Spinal cord (tissue), 10 donors: ENCODE measurements at places on chromosomes 5 and 9.
A peak's percentile ranks its signal among the peaks of the same experiment; 100 is the strongest.

DNA sequence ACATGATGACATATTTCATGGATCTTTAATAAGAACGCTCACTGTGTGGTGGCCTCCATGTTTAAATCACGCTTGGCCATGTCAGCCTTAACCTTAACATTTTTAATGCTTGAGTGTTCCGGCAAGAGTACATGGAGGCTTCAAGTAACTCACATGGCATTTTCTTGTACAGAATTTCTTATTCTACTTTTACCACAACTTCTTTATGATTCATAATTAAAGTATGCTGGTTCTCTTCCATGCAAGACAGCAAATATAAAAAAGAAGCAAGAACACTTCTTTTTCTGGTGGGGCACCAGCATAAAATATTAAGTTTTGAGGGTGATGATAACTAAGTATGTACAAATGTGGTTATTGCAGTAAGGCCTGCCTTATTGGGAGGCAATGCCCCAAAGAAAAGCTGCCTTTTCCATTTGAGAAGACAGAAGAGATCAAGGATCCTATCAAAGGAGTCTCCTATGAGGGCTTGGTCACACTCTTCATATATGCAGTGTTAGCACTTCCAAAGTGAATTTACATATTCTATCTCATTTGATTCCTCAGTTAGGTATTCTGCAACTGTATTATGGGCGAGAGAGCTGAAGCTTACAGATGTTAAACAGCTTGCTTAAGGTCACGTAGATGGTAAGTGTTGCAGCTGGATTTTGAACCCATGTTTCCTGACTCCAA lies 382.7 kb upstream of the MEF2C start:
- no peak for DNase-seq

GRCh38 chr5:5104550-5104949 lies 35.6 kb upstream of the ADAMTS16 start:
- no peak for DNase-seq

GRCh38 chr9:73180403-73180802 lies 28.7 kb downstream of the ANXA1 start:
- no peak for DNase-seq

- DNase-seq = no peak
Measured at GRCh38 chr5:79886925-79887655, 104.0 kb downstream of the MTX3 start.

DNA sequence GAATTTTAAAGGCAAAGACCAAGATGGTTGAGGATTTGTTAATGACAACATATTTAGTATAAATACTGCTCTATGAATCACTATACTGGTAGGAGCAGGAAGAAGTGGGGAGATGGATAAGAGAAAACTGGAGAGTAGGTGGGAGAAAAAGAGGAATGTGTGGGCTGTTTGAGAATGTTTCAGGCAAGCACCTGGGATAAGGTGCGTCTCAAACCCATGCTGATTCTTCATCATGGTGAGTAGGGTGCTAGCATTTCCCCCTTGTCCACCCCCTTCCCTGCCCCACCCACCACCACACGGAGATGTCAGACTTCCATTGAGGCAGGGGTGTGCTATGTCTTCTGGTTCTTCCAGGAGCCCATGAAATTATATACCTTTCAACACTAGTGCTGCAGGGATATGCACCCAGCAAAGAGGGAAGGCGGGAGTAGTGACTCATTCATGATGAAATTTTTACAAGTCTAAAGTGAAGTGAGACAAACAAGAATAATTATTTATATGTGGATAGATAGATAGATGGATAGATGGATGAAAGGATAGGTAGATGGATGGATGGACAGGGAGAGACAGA lies 54.3 kb downstream of the MTX3 start:
- no peak for DNase-seq

- peak; percentile 61 for DNase-seq
Measured at GRCh38 chr9:77751341-77752091, 103.4 kb upstream of the GNA14 start.

GRCh38 chr5:124729720-124730359 lies 16.6 kb downstream of the ZNF608 start:
- DNase-seq = peak; percentile 51

DNA sequence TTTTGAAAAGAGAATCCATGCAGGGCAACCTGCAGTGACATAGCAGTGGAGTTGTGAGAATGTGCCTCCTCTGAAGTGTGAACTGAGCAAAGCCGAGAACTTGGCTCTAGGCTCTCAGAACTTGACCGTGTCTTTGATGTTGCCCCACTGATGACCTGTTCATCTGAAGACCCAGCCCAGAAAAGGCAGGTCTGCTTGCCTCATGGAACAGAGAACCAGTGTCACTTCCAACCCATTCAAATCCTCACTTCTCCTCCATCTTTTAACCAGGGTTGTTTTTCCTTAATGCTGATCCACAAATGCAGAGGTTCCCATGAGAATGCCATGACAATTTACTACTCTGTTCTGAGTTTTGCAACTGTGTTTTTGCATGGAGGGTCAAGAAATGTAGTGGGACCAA lies 155.4 kb downstream of the MED10 start:
- DNase-seq = no peak

GRCh38 chr9:114621975-114622609 lies 11.0 kb downstream of the TMEM268 start:
- peak; percentile 10 for DNase-seq

DNA sequence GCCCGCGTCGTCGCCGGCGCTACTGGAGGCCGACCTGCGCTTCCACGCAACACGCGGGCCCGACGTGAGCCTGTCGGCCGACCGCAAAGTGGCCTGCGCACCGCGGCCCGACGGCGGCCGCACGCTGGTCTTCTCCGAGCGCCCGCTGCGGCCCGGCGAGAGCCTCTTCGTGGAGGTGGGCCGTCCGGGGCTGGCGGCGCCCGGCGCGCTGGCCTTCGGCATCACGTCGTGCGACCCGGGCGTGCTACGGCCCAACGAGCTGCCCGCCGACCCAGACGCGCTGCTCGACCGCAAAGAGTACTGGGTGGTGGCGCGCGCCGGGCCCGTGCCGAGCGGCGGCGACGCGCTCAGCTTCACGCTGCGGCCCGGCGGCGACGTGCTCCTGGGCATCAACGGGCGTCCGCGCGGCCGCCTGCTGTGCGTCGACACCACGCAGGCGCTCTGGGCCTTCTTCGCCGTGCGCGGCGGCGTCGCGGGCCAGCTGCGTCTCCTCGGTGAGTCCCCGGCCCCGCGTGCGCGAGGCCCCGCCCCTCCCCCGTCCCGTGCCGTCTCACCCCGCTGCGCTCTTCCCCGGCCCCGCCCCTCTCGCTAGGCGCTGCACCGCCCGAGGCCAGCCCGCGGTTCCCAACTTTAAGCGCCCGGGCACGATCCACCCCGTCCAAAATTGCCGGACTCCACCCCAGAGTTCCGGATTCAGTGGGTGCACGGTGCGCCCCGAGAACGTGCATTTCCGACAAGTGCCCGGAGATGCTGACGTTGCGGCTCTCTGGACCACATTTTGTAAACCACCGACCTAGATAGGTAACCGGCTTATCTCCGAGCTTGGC lies 42.8 kb downstream of the NEURL1B start:
- peak; percentile 76 for DNase-seq

GRCh38 chr5:140035881-140036280 lies 7.2 kb downstream of the NRG2 start:
- no peak for DNase-seq

- no peak for DNase-seq
Measured at GRCh38 chr5:6080930-6081726, 297.2 kb downstream of the MED10 start.

- DNase-seq = no peak
Measured at GRCh38 chr5:5398071-5398470, 24.4 kb upstream of the ICE1 start.

- DNase-seq = no peak
Measured at GRCh38 chr9:98516897-98517503, 191.7 kb downstream of the GABBR2 start.

GRCh38 chr5:6710070-6710469 lies 3.2 kb upstream of the TENT4A start:
- DNase-seq = no peak

DNA sequence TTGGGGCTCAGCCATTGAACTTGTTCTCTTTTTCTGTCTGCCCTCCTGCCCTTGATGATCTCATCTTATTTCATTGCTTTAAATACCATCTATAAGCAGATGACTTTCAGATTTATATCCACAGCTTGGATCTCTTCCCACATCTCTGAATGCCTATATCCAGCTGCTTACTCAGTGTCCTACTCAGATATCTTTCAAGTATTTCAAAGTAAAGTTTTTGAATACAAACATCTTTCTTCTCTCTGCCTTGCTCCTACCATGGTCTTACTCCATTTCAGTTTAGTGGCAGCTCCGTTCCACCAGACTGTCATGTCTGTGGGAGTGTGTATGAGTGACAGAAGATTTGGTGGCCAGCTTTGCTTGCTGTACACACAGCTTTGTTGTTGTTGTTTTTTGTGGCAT lies 59.7 kb downstream of the ERBIN start:
- DNase-seq = no peak

DNA sequence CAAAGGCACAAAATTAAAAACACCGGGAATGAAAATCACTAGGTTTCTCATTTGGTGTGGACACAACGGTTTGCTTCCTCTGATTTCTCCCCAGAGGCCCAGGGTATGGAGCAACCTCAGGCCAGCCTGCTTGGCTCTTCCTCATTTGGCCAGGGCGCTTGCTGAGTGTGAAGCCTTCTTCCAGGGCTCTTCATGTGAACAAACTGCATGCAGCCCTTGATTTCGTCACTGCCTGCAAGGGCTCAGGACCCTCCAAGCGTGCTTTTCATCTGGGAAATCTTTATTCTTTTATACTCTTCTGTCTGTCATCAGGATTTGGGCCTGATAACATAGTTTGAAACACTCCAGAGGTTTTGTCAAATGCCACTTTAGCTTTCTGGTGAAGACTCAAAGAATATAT lies 122.6 kb upstream of the KLF4 start:
- no peak for DNase-seq

DNA sequence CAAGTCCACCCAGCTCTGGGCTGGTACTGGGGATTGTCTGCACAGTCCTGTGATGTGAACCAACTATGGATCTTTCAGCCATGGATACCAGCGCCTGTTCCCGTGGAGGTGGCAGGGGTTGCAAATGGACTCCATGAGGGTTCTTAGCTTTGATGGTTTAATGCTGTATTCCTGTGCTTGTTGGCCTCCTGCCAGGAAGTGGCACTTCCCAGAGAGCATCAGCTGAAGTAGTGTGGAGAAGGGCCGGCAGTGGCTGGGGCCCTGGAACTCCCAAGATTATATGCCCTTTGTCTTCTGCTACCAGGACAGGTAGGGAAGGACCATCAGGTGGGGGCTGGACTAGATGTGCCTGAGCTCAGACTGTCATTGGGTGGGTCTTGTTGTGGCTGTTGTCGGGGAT lies 1104.8 kb upstream of the COX7C start:
- no peak for DNase-seq

- DNase-seq = no peak
Measured at GRCh38 chr5:176519810-176520720, 17.1 kb downstream of the RNF44 start.
